Lung microvascular endothelial cell (primary cell): ENCODE measurements at places on chromosomes 3 and 15. TPM values are rescaled to one million over a fixed set of nuclear protein-coding genes. Genes with fewer than 3 reads are reported as not detected.

GRCh38 chr3:39136533-39137434, 16.6 kb downstream of the CSRNP1 start:
- DNase-seq = no peak

- no peak for DNase-seq
These were observed 18.4 kb upstream of the TSEN2 start for GRCh38 chr3:12465836-12466225.

DNA sequence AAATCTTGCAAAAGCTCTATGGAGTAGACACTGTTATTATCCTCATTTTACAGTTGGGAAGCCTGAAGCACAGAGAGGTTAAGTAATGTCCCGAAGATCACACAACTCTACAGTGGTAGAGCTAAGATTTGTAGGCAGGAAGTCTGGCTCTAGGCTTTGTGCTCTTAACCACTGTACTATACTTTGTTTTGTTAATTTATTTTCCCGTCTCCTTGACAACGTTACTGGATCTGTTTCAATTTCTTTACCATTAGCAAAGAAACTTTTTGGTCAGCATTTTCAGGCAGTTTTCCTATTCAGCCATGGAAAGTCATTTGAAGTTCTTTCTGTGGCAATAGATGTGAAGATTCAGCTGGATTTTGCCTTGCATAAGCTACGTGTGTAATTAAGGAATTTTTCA, 51.7 kb downstream of the OTOL1 start:
- no peak for DNase-seq

DNA sequence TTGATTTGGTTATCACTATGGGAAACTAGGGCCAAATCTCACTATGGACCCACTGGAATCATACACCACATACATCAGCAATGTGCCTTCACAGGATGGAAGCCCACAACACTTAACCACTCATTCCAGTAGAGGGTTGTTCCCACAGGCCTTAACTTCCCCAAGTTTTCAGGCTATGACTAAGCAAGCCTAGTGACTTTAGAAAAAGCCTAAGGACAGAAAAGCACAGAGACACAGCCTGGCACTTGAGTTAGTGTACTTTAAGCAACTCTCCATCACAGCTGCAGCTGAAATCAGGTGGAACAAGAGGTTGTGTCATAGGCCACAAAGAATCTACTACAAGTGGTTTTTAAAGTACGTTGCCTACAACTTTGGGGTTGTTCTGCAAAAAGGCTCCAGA, 128.7 kb downstream of the LRRN1 start:
- no peak for DNase-seq

OR5K2 gene
- total RNA-seq = not detected in 2 replicates
